Fibroblast of pulmonary artery (primary cell): ENCODE measurements at places on chromosomes 12 and 14.

DNA sequence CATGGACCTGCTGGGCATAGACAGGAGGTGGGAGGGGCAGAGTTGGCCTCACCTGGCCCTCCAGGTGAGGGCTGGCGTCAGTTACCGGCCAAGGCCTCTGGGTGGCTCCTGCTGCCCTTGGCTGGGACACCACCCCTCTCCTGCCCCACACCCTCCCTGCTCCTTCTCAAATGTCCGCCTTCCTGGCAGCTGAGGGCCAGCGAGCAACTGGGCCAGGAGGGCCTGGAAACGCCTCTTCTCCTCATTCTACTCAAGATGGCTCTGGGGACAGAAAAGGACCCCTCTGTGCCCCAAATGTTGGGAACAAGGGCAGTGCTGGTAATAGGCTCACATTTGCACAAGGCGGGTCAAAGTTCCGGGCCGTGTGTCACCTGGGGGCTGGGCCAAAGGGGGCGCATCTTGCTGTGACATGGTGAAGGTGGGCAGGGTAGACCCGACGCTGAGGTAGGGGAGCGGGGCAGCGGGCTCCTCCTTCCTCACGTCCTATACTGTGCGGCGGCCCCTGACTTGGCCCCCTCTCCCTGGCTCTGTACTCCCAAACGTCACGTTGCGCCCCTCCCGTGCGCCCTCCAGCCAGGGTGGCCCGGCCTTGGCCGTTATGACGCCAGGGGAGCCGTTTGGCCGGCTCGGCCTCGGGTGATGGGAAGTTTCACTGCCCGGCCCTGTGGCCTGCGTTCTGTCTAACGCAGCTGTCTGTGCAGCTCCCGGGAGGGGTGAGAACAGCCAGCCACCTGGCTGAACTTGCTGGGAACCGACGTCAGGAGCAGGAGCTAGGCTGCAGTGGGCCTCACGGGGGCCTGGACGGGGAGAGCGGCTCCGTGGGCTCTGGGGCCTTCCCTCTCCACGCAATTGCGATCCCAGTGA is 18.0 kb upstream of the DLK1 start:
- DNase-seq: peak; percentile 63

GRCh38 chr12:15982471-15982870 is 71.3 kb downstream of the DERA start:
- DNase-seq: peak; percentile 78

GRCh38 chr12:19957308-19958125 is 410.8 kb upstream of the PDE3A start:
- no peak for DNase-seq

DNA sequence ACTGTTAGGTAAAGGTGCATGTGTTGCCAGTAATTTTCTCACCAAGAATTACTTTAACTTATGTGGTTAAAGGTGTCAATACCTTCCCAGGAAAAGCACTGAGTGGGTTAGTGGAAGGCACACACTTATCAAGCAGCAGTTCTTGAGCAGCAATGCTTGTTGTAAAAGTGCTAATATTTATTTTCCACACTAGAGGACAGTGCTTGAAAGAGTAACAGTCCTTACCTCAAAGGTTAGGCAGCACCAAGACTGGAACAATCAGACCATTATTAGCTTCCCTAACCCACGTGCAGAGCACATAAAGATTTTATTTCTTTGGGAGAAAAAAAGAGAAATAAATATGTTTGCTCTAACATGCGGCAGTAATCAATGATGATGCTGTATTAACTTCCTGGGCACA is 48.8 kb upstream of the KRR1 start:
- DNase-seq: peak; percentile 82

DNA sequence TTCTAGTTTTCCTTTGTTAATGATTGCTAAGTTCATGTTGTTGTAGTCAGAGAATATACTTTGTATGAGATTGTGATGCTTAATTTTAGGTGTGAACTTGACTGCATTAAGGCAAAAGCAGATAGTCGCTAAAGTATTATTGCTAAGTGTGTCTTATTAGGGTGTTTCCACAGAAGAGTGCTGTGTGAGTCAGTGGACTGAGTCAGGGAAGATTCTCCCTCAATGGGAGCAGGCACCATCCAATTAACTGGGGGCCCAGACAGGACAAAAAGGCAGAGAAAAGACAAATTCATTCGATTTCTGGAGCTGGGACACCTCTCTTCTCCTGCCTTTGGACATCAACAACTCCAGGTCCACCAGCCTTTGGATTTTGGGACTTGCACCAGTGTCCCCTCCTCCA is 48.5 kb downstream of the BAZ1A start:
- peak; percentile 21 for DNase-seq

DNA sequence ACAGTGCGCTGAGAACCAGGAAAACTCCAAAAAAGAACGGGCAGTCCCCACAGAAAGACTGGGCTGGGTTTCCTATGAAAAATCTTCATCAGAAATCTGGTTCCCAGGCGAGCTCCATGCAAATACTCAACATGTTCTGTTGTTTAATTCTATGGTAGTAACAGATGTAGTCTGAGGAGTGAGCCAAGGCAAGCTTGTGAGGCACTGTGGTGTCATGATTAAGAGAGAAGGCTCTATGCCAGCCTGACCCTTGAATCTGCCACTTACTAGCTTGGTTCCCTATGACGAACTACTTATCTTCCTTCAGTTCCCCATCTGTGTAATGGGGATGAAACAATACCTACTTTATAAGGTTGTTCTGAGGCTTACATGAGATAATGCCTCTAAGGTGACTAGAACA is 10.7 kb downstream of the POMT2 start:
- no peak for DNase-seq

GRCh38 chr14:76551906-76552305 is 176.0 kb downstream of the ESRRB start:
- DNase-seq: no peak
